Peyer's patch (tissue), 4 donors: ENCODE measurements at places on chromosomes 13 and 19. TPM values are rescaled to one million over a fixed set of nuclear protein-coding genes. Genes with fewer than 3 reads are reported as not detected.

DNA sequence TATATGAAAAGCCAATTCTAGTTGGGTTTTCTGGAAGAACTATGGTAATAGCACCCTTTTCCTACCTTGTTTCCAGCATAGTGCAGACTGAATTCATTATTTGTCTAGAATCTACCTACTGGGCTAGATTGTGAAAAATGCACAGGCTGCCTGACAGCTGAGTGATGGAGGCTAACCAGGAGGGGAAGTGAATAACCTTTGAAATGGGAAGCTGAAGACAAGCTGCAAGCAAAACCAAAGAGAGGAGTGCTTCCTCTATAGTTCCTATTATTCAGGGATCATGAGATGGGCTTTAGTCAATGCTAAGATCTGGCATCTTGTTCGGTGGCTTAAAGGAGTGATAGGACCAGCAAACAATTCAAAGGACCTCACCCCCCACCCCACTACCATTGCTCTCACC is 26.9 kb downstream of the MZT1 start:
- no peak for DNase-seq

DNA sequence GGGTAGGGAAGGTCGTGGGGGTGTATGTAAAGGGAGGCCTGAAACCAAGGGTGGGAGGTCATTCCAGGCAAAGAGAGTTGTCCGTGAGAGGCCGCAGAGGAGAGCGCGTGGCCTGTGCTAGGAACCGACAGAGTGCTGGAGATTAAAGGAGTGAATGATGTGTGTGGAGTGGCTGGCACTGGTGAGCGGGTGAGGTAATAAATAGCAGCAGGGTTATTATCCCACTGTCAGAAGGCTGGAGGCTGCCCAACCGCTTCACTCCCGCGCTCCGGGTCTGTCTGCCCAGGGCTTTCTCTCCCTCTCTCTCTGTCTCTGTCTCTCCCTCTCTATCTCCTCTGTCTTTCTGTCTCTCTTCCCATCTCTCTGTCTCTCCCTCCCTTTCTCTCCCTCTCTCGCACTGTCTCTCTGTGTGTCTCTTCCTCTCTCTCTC is 17.4 kb downstream of the ZNF579 start:
- DNase-seq: peak; percentile 61

- DNase-seq: no peak
These were observed 3.7 kb upstream of the TYROBP start for GRCh38 chr19:35911790-35912189.

DNA sequence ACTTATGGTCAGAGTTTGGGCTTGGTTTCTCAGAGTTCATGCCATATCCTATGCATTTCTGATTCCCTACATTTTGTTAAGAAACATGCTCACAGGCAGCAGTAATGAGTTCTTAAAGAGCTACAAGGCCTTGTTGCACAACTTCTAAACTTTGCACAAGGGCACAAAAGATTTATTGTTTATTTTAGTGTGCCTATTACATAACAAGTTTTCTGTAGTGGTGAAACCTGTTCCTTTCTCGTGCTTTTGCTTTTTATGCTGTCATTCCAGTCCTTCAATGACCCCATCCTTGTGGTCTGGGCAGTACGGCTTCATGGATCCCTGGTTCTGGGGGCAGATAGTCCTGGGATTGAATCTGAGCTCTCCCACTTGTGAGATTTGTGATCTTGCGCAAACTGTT is 17.8 kb downstream of the ZNF507 start:
- DNase-seq: no peak

- DNase-seq: no peak
These were observed 21.7 kb downstream of the ZNF536 start for GRCh38 chr19:30393729-30394480.

- no peak for DNase-seq
These were observed 288.2 kb downstream of the MYO16 start for GRCh38 chr13:108917581-108917980.

GRCh38 chr13:109646423-109646822 is 140.0 kb downstream of the IRS2 start:
- no peak for DNase-seq

GRCh38 chr13:24124789-24125476 is 35.6 kb upstream of the SPATA13 start:
- DNase-seq: no peak

GRCh38 chr19:11377237-11377636 is 2.8 kb downstream of the SWSAP1 start:
- DNase-seq: no peak

GRCh38 chr19:17968362-17968761 is 1.5 kb downstream of the KCNN1 start:
- DNase-seq: no peak

DNA sequence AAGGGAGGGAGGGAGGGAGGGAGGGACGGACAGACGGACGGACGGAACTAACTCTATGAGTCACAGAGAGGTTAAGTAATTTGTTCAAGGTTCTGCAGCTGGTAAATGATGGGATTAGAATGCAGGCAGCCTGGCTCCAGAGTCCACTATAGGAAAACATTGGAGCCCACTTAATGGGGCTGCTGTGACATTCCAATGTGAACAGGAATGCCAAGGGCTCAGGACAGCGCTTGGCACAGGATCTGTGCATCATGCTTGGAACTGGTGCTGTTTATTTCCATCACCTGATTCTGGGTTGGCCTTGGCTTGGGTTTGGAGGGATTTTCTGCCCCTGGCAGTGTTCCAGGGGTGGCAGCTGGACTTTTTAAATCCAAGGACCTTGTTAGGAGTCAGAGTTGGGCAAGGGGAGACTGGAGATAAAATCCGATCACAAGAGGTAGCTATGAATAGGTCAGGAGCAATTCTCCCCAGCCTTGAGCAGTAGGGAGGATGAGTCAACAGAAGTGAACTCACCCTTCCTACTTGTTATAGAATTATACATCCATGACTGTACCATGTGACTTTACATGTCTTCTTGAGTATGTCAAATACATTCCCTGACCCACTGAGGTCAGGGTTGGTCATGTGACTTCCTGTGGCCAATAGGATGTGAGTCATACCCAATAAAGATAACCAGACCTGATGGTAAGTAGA is 7.8 kb upstream of the HIF3A start:
- peak; percentile 65 for DNase-seq

- peak; percentile 29 for DNase-seq
These were observed 746.6 kb downstream of the UQCRFS1 start for GRCh38 chr19:28466107-28467045.

DNA sequence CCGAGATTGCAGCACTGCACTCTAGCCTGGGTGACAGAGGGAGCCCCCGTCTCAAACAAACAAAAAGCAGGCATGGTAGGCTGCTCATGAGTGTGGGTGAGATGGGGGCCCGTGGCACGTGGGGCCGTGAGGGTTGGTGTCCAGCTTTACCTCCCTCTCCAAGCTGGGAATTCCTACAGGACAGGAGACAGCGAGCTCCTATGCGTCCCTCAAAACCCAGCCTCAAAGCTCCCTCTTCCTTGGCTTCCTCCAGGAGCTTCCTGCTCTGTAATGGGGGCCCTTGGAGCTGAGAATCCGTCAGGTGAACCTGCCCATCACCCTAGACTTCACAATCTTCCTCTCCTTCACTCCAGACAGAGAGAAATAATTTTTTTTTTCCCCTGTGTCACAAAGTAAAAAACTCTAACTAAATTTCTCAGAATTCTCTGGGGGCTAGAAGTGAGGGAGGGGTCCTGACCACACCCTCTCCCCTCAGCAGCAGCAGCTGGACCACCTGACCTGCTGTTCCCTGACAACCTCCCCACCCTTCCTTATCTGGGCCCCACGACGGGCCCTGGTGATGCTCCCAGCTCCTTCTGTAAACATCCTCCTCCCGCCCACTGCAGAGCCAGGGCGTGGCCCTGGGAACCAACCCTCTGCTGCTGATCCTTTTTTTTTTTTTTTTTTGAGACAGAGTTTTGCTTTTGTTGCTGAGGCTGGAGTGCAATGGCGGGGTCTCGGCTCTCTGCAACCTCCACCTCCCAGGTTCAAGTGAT is 22.1 kb upstream of the WDR18 start:
- peak; percentile 66 for DNase-seq

GRCh38 chr13:70703755-70704154 is 595.5 kb upstream of the KLHL1 start:
- no peak for DNase-seq

DNA sequence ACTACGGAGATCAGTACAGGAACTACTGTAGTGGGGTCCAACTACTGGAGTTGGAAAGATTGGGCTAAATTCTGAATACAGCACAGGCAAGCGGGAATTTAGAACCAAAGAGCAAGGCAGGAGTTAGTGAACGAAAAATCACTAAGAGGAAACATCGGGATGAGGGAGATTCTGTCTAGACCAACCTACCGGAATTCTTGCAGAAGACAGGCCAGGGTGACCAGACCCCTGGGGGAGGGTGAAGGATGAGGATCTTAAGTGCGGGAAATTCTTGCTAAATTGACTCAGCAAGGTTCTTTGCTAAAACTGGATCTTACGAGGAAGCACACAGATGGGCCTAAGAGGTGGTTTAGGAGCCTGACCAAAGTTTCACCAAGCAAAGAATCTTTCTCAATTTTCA is 13.2 kb upstream of the PSPC1 start:
- DNase-seq: no peak

- no peak for DNase-seq
These were observed 717 bp downstream of the EEF2 start for GRCh38 chr19:3984584-3984907.

GRCh38 chr19:46022061-46022430 is 807 bp downstream of the PGLYRP1 start:
- DNase-seq: no peak

GRCh38 chr13:44868397-44868796 is 120.9 kb downstream of the NUFIP1 start:
- no peak for DNase-seq

GRCh38 chr13:98730441-98730840 is 22.0 kb downstream of the SLC15A1 start:
- no peak for DNase-seq

DNA sequence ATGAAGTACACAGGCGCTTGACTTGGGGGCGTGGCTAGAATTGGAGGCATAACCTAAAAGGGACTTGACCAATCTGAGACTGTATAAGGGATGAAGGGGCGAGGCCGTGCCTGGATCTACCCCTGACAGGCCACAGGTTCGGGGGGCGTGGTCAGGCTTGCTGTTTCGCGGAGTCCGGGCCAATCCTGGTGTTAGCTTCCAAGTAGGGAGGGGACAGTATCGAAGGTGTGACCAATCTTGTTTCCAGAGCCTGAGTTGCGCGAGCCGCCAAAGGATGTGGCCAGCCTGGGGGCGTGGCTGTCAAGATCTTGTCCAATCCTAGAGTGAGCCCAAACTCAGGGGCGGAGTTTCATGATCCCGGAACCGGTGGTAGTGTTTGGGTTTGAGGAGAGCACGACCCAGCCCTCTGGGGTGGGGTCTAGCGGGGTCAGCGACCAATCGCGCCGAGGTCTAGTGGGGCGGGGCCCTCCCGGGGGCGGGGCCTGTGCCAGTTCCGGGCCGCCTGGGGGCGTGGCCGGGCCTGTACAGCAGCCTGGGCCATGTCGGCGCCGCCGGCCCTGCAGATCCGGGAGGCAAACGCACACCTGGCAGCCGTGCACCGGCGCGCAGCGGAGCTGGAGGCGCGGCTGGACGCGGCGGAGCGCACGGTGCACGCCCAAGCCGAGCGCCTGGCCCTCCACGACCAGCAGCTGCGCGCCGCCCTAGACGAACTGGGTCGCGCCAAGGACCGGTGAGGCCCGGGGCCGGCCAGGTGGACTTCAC is at the start of gene VMAC:
VMAC (plus strand) TSS at position 521 of the 762 bp plus-strand sequence; CDS start at position 540, 19 bp downstream.
- DNase-seq: peak; percentile 100

DNA sequence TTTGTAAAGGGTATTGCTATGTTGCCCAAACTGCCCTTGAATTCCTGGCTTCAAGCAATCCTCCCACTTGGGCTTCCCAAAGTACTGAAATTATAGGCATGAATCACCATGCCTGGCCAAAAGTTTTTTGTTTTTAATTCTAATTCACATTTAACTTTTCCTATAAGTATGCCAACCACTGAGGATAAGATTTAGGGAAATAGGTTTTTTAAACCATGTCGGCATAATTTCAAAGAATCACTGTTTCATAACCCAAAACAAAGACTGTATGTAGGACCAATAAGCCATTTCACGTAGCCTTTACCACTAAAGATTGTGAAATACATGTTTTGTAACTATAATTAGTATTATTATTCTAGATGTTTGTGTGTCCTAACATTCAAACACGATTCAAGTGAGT is 8.2 kb downstream of the ZDHHC20 start:
- DNase-seq: no peak

DNA sequence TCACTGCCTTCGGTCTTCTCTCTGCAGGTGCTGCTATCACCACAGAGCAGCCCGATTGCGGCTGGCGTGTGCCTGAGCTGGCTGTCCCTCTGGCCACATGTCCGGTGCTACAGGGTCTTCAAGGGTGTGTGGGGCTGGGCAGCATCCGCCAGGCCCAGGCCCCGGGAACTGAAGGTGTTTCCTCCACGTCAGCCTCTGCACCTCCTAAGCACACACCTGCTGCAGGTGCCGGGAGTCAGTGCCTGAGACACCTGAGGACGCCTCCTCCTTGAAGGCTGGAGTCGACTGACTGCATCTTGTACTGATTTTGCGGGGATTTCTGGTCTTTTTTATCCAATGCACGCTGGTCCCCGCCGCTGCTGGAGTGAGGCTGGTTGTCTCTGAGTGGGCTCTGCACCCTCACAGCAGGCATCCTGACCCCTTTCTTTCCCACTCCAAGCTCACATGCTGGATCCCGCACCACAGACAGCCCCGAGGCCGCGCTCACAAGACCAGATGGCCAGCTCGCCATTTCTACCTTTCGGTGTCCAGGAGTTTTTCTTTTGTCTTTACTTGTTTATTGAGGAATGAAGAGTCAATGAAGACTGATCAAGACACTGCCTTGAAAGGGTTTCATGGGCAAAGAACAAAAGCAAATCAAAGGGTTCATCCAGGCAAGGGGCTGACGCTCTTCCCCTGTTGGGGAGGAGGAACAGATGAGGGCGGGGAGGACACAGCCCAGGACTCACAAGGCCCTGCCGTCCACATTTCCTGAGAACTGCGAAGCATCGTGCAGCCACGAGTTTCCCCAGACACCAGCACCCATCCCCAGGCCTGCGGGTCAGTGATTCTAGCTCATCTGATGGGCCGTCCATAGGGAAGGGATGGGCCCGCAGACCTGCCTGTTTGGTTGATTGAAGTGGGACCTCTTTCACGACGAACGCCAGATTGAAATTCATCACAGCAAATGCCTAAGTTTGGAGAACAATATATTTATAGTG is 203.8 kb upstream of the SOX1 start:
- DNase-seq: no peak

DNA sequence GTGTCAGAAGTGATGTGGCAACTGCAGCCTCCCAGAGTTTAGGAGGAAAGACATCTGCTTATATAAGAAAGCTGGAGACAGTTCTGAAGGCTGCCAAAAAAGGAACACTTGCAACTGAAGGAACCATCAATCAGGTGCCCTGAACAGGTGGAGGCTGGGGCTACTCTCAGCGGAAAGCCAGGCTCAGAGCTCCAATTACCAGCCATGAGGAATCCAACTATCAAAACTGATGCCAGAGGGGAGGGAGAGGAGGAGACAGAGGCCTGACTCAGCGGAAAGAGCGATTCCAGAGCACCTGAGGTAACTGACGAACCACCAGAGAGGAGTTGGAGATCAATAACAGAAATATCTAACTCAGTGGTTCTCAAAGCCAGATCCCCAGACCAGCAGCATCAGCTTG is 24.3 kb downstream of the LEUTX start:
- DNase-seq: no peak

- DNase-seq: no peak
These were observed 19.1 kb upstream of the ZNF544 start for GRCh38 chr19:58209577-58209976.

THSD1 gene
- 2.5 TPM for total RNA-seq

FUT3 gene
- total RNA-seq: 37.1 TPM

SIAH3 gene
- not detected for total RNA-seq

GAS6 gene
- total RNA-seq: 226 TPM

KLHL1 gene
- total RNA-seq: not detected

EPS8L1 gene
- total RNA-seq: 5.0 TPM

EID2 gene
- 7.1 TPM for total RNA-seq
